Tibial nerve (tissue), 4 donors: ENCODE measurements at places on chromosomes 1 and 21. TPM values are rescaled to one million over a fixed set of nuclear protein-coding genes. Genes with fewer than 3 reads are reported as not detected.

Gene MMEL1
- total RNA-seq = 2.2 TPM

Gene SELE
- 0.90 TPM for total RNA-seq

Gene BRINP2
- not detected for total RNA-seq

Gene KRTAP19-1
- not detected for total RNA-seq

Gene KLHDC7A
- total RNA-seq = not detected

Gene CD5L
- total RNA-seq = not detected

Gene OPTC
- not detected for total RNA-seq

Gene FMOD
- total RNA-seq = 203 TPM

Gene TNFRSF4
- 0.90 TPM for total RNA-seq

Gene GART
- total RNA-seq = 120 TPM

Gene ITGB2
- total RNA-seq = 32.7 TPM

Gene GBP4
- total RNA-seq = 14.7 TPM

Gene F3
- 153 TPM for total RNA-seq

Gene ATAD3C
- 4.5 TPM for total RNA-seq

Gene NCMAP
- 191 TPM for total RNA-seq

Gene TACSTD2
- 9.3 TPM for total RNA-seq

Gene NBPF15
- 21.6 TPM for total RNA-seq

Gene LHX8
- total RNA-seq = not detected

Gene TTC34
- 1.2 TPM for total RNA-seq

Gene LRRC7
- total RNA-seq = 21.3 TPM

Gene DNAH14
- total RNA-seq = 6.5 TPM

Gene AQP10
- total RNA-seq = not detected

Gene FAM3B
- not detected for total RNA-seq

Gene TNFAIP8L2
- total RNA-seq = 8.4 TPM

Gene CHIT1
- total RNA-seq = 0.39 TPM

Gene ANXA9
- total RNA-seq = 12.2 TPM

Gene TRIM58
- total RNA-seq = 6.1 TPM

Gene SEMA4A
- 4.5 TPM for total RNA-seq

Gene CLCA4
- total RNA-seq = not detected

Gene APCS
- not detected for total RNA-seq

Gene CPLANE2
- total RNA-seq = 14.4 TPM

Gene MACF1
- total RNA-seq = 255 TPM

Gene GPR25
- not detected for total RNA-seq

Gene FAM78B
- total RNA-seq = 6.3 TPM

Gene CXADR
- 0.84 TPM for total RNA-seq

Gene SPRR4
- total RNA-seq = not detected

Gene SH2D1B
- total RNA-seq = not detected
